Stimulated activated CD4-positive, alpha-beta T cell treated with anti-CD3 and anti-CD28 coated beads, Interleukin-1b, Interleukin-23, amount 100 ng/mL, for 24 hours (primary cell): ENCODE measurements at places on chromosomes 7 and 10.

DNA sequence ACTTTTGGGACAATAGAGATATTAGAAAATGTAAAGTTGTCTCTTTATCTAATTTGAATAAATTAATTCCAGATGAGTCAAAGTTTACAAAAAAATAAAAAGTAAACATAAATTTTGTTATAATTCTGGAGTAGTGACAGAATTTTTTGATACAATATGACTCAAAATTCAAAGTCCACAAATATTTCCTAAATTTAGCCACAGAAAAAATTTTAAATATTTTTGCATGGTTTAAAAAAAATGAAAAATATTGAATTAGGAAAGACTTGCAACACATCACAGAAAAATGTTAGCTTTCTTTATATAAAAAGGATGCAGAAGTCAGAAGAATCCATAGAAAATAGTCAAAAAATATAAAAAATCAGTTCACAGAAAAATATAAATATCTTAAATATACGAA, 117.7 kb downstream of the ARHGAP21 start:
- no peak for DNase-seq

DNA sequence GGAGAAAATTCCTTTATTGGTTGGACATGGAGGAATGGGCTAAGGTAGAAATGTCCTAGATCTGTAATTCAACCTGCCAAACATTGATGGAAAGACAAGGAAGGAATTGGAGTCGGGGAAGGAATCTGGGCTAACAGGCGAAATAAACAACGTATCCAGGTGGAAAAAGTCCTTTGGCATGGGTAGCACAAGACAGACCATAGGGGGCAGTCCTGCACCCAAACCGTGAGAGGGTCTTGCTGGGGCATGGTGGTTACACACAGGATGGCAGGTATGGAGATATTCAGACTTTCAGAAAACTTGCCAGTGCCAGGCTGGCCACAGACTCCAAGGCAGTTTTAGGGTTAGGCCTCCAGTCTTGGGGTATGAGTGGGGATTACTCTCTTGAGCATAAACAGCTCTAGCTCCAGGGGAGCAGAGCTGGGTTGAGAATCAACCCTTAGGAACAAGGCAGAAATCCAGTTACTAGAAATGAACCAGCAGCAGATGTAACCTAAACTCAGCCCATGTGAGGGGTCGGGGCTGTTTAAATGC, 188.6 kb upstream of the GDF10 start:
- no peak for DNase-seq

GRCh38 chr7:47283497-47284131, 298.3 kb downstream of the TNS3 start:
- DNase-seq: no peak

GRCh38 chr10:10498781-10499180, 518.9 kb upstream of the CELF2 start:
- DNase-seq: no peak

GRCh38 chr10:131312478-131312836, 936 bp upstream of the TCERG1L start:
- DNase-seq: no peak

GRCh38 chr10:93461807-93462178, 20.3 kb downstream of the MYOF start:
- no peak for DNase-seq

- DNase-seq: no peak
Measured at GRCh38 chr7:24881623-24882022, 98.4 kb downstream of the OSBPL3 start.

DNA sequence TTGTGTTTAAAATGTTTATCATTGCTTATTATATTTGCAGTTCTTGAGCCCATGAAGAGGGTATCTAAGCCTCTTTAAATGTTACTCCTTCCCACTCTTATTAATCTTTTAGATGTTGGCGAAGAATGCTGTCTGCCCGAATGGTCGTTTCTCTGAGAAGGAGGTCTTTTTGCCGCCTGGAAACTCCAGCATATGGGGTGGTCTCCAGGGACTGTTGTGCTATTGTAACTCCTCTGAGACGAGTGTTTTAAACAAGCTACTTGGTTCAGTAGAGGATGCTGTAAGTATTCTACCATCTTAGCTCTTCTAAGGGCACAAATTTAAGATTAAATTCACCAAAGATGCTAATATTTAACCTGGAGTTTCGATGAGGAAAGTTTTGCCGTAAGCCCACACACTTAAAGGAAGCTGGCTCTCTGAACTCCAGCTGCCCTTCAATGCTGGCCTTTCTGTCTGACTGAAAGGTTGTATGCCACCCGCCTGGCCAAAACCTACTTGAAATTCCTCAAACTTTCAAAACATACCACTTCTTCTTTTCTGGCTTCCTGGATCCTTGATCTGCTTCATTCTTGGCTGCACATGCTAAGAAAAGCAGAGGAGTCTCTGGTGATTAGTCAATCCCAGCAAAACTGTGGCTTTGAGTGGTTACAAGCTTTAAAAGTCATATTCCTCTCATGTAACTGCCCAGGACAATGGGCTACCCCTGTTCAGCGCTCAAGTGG, 74.7 kb downstream of the ABCA13 start:
- no peak for DNase-seq

DNA sequence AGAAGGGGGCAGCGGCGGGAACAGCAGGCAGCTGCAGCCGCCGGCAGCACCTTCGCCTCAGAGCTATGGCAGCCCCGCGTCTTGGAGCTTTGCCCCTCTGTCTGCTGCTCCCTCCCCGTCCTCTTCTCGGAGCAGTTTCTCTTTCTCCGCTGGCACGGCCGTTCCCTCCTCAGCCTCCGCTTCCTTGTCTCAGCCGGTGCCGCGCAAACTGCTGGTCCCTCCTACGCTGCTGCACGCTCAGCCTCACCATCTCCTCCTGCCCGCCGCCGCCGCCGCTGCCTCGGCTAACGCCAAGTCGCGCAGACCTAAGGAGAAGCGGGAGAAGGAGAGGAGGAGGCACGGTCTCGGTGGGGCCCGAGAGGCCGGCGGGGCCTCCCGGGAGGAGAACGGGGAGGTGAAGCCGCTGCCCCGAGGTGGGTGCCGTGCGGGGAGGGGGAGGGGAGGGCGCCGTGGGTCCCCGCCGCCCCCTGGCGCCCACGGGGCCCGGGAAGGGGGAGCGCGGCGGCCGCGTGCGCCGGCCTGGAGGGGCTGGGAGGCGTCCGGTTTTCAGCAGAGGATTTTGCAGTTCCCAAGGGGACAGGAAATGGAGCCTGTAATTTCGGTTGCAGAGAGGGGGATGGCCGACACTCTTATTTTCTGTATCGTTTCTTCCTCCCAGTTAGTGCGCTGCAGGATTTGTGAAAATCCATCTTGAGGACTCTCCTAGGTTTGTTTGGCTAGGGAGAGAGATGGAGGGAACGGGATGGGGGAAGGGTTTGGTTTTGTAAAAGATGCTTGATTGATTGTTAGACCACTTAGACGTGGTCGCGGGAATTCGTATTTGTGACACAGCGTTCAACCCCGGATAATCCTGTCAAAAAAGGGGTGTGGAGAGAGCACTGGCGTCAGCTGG, 630 bp downstream of the RSBN1L start:
- DNase-seq: peak; percentile 28

DNA sequence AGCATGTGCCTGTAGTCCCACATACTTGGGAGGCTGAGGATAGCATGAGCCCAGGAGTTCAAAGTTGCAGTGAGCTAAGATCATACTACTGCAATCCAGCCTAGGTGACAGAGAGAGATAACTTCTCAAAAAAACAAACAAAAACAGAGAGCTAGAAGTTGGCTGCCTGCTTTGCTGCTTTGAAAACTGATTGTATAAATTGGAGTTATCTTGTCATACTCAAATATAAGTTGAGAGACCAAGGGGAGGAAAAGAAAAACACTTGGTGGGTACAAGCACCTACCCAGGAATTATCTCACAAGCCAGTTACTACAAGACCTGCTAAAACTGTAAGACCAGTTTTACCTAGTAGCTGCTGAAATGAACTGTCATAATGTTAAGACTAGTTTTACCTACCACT, 112.5 kb upstream of the SKAP2 start:
- DNase-seq: no peak

DNA sequence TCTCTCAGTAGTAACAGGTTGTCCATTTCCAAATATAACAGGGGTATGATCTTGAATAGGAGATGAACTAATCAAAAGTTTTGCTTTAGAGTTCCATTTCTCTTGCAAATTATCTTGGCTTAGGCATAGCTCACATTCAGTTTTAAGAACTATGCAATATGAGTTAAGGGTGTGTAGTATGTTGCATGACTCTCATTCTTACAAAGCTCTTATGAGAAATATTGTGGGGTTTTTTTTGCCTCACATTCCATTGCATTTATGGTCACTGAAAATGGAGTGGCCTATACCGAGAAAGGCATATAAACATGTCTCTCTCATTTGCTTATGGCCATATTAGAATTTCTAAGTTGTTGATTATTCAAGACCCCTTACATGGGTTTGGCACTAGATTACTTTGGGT, 48.5 kb upstream of the LAMB1 start:
- no peak for DNase-seq

DNA sequence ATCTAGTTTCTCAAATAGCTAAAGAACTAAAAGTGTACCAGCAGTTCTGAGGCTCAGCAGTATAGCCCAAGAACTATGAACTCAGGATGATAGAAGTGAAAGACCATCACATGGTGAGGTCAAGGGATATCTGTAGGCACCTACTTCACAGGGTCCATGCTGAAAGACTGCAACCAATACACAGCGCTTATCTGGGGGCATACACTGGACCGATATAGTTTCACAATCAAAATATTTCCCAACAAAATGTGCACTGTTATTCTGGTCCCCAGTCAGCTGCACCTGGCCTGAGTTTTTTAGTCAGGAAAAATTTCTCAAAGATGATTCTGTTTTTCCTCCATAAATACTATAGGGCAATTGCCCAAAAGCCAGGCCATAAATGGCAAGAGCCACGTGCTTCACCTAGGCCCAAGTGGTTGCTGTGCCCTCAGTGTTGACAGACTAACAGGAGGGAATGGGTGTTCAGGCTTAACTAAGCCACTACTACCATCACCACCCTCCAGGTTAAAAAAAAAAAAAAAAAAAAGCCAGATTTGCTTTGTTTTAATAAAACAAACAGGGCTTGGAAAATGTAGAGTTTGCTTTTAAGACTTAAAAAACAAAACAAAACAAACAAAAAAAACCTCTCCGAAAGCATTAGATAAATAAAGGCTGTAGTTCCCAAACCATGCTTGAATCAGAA, 58.5 kb downstream of the OGDH start:
- DNase-seq: no peak

- DNase-seq: no peak
Measured at GRCh38 chr7:11236680-11237079, 263.0 kb downstream of the PHF14 start.

DNA sequence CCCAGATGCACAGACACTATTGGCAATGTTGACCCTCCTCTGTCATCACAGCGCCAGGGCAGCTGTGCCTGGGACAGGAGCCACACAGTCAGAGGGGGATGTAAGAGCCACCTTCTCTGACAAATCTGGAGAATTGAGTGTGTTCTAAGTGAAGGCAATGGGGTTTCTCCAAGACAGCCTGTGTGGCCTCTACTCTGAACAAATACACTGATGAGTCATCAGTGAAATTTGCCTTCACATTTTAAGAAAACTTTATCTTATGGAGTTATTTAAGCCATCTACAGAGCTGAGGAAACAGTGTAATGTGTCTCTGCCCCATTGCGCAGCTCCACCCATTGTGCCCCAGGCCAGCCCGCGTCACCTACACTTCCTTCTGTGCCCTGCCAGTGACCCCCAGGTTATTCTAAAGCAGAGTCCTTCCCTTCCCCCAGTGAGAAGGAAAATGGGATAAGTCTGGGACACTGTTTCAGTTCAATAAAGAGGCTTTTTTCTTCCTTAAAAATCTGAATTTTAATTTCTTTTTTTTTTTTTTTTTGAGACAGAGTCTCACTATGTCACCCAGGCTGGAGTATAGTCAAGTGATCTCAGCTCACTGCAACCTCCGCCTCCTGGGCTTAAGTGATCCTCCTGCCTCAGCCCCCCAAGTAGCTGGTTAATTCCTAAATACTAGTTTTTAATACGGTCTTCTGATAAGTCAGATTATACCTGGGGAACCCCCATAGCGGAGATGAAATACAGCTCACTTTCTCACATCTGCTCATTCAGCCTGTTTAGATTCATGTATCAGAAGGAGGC, 21.8 kb downstream of the AKR1E2 start:
- no peak for DNase-seq

- no peak for DNase-seq
Measured at GRCh38 chr7:74544706-74545469, 91.2 kb downstream of the GTF2IRD1 start.
